ENCODE measurements at places on chromosomes 12 and 14.

- DNase-seq = no peak
Measured at GRCh38 chr14:30988509-30988908, 36.9 kb upstream of the AP4S1 start.

GRCh38 chr12:4302881-4303280 is 18.1 kb upstream of the TIGAR start:
- no peak for DNase-seq

DNA sequence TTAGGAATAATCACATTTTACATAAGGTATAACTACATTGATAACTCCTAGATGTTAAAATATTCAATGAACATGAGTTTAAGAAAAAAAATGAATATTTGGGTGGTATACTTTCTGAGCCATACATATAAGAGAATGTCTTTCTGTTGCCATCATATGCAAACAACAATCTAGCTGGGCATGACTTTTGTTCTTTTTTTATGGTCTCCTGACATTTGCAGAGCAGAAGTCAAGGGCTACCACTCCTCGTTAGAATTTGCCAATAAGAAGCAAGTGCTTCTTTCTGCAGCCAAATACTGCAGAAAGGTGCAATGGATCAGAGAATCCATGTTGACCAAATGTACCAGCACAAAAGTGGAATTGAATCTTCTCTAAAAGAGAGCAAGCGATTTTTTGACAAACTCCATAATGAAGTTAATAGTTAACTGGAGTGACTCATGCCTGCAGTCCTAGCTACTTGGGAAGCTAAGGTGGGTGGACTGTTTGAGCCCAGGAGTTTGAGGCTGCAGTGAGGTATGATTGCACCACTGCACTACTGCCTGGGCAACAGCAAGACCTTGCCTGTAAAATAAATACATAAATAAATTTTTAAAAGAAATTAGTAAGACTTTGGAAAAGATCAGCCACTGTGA is 25.5 kb upstream of the CCDC91 start:
- DNase-seq = no peak

GRCh38 chr14:104819361-104819781 is 18.5 kb downstream of the ZBTB42 start:
- no peak for DNase-seq

GRCh38 chr14:99312106-99312505 is 40.1 kb upstream of the BCL11B start:
- no peak for DNase-seq

DNA sequence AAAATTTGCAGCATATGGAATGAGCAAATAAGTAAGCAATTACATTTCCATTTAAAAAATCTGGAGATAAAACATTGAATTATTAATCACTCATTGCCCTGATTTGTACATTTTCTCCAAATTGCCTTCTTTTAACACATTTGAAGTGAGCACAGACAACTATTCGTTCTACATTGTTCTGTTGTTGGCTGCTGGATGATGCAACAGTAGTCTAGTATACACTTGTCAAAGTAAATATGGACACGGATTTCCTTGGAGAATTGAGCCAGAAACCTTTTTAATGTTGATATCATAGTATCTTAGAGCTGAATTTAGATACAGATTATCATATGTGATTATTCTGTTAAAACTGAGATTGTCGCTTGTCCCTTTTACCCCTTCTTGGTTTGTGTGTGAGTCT is 188.2 kb downstream of the FUT8 start:
- DNase-seq = no peak

DNA sequence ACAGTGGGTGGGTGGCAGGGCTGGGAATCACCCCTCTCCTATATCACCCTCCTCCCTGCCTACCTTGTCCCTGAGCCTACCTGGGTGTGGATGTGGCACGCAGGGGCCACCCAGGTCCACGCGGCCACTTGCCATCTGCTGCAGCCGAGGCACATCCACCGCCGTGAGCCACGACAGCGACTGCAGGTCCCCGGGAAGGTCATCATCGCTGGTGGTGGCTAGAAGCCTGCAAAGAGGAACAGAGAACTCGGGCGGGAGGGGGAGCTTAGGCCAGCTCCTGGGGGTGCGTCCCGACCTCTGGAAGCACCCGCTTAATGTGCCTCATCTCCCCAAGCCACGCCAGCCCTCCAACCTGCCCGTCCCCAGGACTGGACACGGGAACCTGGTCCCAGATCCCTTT is 19.0 kb downstream of the FOXN4 start:
- no peak for DNase-seq

DNA sequence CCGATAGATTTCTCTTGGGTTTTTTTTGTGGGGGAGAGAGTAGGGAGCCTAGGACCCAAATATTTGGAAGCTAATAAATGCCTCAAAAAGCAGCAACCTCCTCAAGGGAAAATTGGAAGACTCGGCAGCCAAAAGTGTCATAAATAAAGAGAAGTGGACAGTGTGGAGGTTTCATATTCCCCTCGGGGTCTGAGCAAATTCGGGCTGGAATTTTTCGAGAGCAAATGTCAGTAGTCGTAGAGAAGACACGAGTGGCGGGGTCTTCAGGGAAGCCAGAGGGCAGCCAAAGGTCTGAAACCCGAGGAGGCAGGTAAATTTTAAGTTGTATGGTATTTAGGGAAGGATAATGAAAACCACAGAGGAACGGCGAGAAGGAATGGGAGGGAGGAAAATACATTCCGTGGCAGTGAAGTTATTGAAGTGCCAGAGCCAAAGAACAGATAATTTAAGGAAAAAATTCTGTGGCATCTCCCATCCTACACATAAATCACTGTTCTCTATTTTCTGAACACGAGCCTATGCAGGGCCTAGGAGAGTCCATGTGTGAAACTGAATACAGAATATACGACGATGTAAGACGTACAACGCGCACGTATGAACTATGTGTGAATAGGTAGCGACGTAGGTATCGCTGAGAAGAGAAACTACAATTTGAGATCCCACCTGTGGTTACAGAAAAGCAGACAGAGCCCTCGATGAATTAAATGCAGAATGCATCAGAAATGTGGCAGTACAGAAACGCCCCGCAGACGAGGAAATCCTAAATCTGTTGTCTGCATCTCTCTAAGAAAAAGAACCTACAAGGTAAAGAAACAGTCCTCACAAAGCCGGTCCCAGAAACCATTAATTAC is 12.9 kb downstream of the BCL11B start:
- no peak for DNase-seq

DNA sequence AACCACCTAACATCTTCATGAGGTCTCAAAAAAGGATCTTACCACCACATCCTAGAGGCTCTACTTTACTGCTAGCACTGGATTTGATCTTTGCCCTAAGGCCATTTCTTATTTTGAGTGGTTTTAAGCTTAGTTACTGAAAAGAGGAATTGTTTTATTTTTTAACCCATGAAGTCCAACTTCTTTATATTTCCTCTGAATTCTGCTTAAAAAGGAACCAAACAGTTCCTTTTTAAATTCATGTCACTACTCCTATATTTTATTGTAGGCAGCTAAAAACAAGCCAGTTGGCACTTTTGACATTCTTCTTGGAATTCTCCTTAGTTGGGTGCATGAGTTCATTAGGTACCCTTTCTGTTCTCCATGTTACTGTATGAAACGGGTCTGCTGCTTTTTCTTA is 76.4 kb downstream of the FGD4 start:
- no peak for DNase-seq

GRCh38 chr12:4562034-4562657 is at the start of gene DYRK4:
DYRK4 (plus strand) TSS chr12:4562208; CDS start chr12:4562246, 38 bp downstream.
- DNase-seq = no peak

DNA sequence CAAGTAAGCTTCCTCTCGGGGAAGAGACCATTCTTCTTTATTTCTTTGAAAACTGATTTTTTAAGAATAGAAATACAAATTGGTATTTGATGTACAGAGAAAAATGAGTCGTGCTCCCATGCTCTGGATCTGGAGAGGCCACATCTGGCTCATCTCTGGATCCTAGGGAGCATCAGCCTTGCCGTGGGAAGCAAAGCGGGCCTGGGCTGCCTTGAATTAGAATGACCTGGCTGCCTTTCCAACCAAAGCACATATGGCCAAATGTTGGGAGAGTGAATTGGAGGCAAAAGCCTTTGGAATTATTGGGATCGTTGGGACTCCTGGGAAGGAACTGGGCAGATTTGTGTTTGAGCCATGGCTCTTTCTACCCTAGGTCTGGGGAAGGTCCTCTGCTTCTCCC is 80.0 kb downstream of the SLC25A47 start:
- no peak for DNase-seq

- DNase-seq = no peak
Measured at GRCh38 chr12:132116709-132117557, 27.2 kb downstream of the DDX51 start.

Measured in activated CD8-positive, alpha-beta memory T cell treated with anti-CD3 and anti-CD28 coated beads for 4 hours (primary cell).